ENCODE measurements at places on chromosomes 1 and 21.

- DNase-seq, result peak; percentile 66
Observed at GRCh38 chr1:216221260-216221700, 202.0 kb downstream of the USH2A start.

DNA sequence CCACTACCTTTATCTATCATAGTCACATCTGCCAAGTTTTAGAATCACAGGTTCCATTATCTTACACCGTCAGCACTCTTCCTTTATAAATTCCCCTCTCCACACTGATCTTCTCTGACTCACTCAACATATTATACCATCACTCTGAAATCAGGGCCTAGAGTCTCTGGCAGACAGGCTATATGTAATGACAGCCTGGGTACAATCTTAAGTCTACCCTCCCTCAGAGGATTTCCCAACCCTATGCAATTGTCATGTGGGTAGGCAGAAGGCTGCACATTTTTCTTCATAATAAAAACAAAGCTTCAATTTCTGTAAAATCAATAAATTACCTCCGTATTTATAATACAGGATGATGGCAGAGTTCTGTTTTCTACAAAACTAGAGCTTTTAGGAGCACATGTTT is 138.0 kb downstream of the RERE start:
- DNase-seq, result no peak

- DNase-seq, result no peak
Observed at GRCh38 chr1:169624122-169624521, 5.8 kb downstream of the SELP start.

GRCh38 chr1:36387141-36387949 is 1.6 kb upstream of the STK40 start:
- DNase-seq, result peak; percentile 72

- DNase-seq, result no peak
Observed at GRCh38 chr1:247857069-247857984, at the start of gene TRIM58. Gene TRIM58 (plus strand): TSS chr1:247857187. CDS start chr1:247857247, 60 bp downstream.

GRCh38 chr1:175208773-175209492 is 16.4 kb upstream of the KIAA0040 start:
- DNase-seq, result no peak

DNA sequence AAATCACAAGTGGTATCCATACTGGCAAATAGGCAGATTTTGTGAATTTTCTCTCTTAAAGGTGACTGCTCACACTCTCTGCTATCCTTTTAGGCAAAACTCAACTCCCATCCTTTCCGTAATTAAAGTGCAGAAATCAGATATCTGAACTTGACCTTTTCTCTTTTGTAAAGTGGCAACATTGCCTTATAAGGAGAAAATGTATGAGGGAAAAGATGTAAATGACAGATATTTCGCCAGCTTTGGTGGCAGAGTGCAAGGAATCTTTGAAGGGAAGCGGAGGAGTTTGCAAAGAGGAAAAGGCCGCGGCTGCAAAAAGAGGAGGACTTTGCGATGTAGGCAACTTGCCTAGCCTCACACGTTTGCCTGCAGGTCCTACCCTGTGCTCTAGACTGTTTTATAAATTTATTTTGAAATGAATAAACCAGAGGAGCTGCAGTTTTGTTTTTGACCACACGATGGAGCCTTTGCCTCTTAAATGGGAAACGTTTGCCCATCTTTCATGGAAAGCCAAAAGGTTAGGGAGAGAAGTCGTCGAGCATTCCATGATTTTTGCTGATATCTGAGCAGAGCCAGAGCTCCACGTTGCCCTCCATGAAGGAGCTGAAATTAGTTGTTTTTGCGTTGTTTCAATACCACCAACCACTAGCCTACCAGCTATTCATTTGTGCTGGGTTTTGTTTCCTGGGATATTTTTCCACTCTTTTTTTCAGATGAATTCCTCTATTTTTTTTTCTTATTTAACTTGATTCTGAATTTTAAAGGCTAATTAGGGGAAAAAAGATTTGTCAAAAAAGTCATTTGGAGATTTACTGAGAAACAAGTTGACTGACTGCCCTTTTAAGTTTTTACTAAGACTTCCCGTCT is 242.3 kb downstream of the LMX1A start:
- no peak for DNase-seq

- no peak for DNase-seq
Observed at GRCh38 chr1:94235189-94236012, 2.0 kb downstream of the ARHGAP29 start.

- no peak for DNase-seq
Observed at GRCh38 chr1:233315718-233316301, 11.7 kb upstream of the MAP3K21 start.

- DNase-seq, result no peak
Observed at GRCh38 chr21:38699048-38699447, 106.7 kb upstream of the ETS2 start.

DNA sequence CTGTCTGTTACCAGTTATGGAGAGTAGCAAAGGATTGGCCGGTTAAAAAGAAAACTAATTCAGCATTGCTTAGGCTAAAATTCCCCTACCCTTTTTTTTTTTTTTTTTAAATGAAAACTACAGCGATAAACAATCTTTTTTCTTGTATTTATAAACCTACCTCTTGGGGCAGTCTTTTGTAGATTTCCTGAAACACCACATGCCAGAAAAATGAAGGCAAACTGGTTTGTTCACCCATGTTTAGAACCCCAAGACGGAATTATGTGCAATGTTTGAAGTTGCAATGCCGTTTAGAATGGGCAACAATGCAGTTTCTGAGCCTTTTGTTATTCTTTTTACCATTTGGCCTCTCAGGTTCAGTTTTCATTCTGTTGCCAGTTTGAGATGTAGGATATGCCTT is 59.1 kb downstream of the PRDM2 start:
- no peak for DNase-seq

DNA sequence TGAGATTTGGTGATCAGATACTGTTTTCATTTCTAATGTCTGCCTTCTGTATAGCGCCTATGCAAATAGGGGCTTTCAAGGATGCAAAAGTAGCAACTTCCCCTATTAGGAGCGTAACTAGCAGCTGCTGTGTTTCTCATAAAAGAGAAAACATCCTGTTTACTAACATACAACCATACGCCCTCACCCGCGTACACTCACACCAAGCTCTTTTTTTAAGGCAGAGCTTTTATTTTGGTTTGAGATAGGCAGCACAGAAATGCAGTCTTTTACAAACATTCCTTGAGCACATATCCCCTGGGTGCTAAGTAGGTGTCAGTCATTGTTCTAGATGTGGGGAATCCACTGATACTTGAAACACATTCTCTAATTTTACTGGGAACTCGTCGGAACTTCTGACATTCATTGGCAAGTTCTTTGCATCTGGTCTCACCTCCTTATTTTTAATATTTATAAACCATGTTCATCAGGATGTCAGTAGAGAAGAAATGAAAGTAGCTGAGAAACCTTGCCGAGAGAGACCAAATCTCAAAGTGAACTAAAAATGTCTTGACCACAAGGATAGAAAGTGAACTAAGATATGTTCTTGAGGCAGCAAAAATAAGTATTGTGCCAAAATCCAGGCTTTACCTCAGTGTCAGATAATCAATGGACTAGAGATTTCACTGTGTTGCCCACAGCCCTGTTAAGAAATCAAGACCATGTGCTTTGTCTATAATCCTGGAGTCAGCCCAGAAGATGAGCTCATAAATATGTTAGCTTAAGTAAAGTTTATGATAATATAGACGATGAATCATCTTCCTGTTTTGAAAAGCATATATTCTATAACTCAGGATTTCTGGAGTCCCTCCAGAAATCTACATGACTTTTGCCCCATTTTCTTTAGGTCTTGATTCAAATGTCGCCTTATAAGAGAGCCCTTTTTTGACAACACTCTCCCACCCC is 350.9 kb downstream of the ST6GALNAC3 start:
- no peak for DNase-seq

GRCh38 chr1:6275826-6276782 is 15.2 kb upstream of the GPR153 start:
- DNase-seq, result peak; percentile 49

DNA sequence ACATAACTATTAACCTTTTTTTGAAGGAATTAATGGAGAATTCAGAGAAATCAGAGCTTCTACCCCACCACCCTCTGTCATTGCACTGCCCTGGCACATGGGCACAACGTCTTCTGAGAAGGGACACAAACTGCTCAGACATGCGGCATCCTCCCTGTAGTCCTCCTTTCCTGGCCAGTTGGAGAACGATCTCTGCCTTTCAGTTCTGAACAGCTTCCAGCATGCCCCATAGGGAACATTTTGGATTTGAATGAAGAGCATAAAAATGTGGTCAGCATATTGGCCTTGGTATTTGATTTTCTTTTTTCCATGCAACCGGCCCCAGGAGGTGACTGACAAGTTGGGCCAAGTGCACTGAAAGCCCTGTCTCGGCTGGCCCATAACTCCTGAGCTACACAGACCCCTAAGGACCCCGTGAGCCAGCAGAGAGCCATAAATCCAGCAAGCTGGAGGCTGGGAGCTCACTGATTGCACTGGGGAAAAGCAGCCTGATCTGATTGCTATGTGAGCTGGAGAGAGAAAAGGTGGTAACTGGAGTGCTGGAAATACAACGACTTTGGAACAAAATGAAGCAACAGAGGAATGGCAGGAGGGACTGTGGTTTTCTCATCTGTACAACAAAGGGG is 10.9 kb upstream of the BLACAT1 start:
- no peak for DNase-seq

- DNase-seq, result peak; percentile 64
Observed at GRCh38 chr1:184143449-184143848, 91.9 kb downstream of the TSEN15 start.

DNA sequence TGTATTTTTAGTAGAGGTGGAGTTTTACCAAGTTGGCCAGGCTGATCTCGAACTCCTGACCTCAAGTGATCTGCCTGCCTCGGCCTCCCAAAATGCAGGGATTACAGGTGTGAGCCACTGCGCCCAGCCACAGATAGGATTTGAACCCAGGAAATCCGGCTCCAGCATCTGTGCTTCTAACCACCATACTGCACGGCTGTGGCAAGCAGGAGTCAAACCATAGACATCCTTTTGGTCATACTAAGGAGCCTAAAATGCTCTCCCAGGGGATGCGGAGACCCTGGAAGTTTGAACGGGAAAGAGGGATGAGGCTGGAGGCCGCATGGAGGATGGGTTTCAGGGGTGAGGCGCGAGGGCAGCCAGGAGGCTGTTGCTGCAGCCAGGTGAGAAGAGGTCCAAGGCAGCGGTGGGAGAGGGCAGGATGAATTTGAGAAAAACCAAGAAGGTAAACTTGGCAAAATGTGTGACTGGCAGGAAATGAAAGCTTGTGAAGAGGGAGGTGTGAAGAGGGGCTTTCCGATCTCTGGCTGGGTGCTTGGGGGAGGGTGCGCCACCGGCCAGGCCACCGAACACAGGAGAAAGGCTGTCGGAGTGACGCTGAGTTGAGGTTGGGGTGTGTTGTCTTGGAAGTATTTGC is 24.0 kb upstream of the CDK18 start:
- DNase-seq, result no peak

DNA sequence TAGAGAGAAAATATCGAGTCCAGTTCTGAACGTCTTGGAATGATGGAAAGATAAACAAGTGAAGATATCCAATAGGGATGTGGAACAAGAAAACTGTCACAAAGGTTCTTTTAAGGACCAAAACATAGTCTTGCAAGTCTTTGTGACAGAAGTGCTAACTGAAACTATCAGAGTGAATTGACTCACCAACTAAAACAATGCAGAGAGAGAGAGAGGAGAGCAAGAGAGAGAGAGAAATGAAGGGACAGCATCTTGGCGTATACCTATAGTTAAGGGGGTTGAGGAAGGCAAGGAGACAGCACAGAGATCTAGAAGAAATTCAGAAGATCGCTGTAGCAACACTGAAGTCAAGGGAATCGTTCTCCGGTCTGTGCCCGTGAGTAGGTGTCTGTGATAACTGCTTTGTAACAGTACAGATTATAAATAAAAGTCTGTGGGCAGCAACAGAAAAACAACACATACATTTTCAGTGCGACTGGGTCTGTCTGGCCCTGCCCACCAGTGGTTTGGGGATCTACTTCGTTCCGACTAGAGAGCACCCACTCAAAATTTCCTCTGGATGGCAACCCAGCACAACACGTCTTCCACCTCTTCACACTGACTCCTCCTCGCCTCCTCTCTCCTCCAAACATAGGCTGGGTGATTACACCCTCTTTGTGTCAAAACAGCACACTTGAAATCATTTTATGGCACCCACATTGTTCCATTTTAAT is 4.8 kb upstream of the COA6 start:
- DNase-seq, result no peak

DNA sequence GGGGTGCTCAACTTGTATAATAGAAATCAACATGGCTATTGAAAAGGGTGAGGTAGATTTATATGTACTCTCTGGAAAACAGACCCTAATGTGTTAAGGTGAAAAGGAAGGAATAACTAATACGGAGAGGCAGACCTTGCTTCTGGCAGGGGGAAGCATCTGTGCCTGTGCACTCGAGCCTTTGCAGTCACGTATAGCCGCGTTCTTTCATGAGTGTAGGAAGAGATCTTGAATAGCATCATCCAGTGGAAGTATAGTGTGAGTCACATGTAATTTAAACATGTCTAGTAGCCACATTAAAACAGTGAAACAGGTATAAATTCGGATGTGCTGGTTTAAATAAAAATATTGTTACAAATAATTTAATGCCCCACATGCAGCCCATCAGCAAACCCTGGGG is 3.0 kb downstream of the A3GALT2 start:
- DNase-seq, result no peak

GRCh38 chr1:164719676-164720439 is 160.9 kb downstream of the PBX1 start:
- no peak for DNase-seq

DNA sequence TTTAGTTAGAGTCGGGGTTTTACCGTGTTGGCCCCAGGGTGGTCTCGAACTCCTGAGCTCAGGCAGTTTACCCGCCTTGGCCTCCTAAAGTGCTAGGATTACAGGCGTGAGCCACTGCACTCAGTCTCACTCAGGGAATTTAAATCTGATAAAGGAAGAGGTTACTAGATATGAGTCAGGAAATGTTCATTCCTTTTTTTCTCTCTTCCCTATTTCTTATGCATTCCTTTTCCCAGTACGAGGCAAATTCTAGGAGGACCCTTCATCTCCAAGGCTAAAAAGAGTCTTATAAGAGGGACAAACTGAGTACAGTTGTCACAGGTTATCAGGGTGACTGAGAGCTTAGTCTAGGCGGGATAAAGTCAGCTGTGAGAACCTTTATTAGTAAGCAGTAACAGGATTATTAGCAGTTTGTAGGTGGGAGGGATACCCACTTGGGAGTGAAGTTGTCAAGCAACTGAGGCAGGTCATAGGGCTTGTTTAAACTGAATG is 9.1 kb downstream of the MACF1 start:
- DNase-seq, result no peak

DNA sequence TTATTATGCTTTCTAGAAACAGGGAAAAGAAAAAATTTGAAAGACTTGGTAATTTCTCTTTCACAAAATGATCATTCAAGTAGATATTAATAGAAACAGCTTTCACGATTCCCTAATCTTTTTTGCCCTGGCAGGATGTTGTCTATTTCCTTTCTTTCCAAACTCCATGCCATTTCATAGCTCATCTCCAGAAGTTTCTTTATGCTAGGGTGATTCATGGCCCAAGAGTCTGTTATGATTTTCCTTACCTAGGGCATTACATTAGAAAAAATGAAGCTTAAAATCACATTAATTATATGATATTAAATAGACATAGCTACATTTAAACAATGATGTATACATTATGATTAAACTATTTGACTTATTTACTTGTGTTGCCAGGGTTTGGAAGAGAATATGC is 762.1 kb downstream of the LTN1 start:
- DNase-seq, result no peak

Data from GM04503 (cell line).